ENCODE measurements at places on chromosomes 13 and 19. TPM values are rescaled to one million over a fixed set of nuclear protein-coding genes. Genes with fewer than 3 reads are reported as not detected.

DNA sequence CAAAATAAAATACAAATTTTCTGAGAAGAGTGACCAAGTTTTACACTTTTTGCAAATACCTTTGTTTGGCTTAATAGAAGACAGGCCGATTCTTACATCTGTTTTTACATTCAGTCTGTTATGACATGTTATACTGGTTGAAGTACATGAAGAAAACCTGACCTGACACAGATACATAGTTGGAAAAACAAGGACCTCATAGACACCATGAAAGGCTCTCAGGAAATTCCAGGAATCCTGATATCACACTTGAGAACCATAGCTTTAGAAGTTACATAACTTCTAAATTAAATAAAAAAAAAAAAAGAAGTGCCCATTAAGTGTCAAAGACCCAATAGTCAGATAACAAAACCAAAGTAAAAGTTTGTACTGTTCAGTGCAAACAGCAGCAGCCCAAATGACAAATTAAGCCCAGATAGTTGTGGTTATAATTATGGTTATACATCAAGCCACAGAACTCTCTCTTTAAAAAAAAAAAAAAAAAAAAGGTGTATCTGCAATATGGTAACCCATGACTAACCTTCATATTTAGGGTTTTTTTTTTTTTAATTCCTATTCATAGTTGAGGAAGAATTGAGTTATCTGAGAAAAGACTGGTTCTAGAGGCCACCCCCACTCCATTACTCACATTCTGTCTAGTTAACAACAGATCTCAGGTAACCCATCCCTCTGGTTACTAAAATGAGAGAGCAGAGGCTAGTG lies 19.8 kb downstream of the RBM26 start:
- H3K4me1 ChIP-seq: no peaks in the 10 kb centered on the region
- no peak overlapping the region for H3K4me3 ChIP-seq
- DNase-seq: peak; percentile 62

DNA sequence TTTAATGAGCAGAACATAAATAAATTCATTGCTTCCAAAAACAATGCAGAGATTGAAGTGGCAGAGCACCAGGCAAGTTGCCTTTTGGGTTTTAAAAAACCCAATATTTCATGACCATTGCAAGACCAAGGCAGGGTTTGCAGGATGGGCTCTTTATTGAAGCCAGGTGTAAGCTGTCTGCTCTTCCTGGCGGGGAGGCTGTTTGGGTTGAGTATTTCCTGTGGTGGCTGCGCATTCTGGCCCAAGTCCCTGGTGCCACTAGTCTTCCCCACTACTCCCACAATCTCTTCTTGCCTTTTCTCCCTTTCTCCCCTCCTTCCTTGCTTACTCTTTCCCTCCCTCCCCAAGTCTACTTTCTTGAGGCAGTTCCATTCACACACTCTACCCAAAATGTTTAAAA lies 116.4 kb downstream of the AKAP11 start:
- no peak overlapping the region for H3K4me3 ChIP-seq
- no peak for DNase-seq
- H3K36me3 ChIP-seq: no peaks in the 10 kb centered on the region
- H3K4me1 ChIP-seq: no peaks in the 10 kb centered on the region
- H3K27me3 ChIP-seq: no peaks in the 10 kb centered on the region

- H3K4me1 ChIP-seq: no peaks in the 10 kb centered on the region
- no peaks in the 10 kb centered on the region for H3K36me3 ChIP-seq
- H3K4me3 ChIP-seq: no peak overlapping the region
- no peak for DNase-seq
- H3K27ac ChIP-seq: no peak overlapping the region
- peaks cover 3% of the 10 kb centered on the region for H3K27me3 ChIP-seq
Measured at GRCh38 chr19:50465986-50466705, 10.2 kb upstream of the EMC10 start.

DNA sequence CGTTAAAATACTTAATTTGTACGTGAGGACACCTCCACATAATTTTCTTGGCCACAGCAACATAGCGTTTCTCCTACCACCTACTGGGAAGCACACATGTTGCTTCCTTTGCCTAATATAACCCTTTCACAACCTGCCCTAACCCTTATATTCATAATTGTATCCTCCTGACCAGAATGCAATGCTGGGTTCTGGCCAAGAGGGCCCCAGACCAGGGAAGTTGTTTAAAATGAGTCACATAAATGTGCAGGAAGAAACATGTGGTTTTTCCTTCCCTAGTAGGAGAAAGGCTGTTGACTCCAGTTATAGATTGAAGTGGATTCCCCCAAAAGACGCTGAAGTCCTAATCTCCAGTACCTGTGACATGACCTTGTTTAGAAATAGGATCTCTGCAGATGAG lies 187.3 kb downstream of the NUFIP1 start:
- DNase-seq: peak; percentile 82
- no peak overlapping the region for H3K4me3 ChIP-seq
- peak overlapping the region; percentile 7 for H3K27ac ChIP-seq
- peaks cover 4% of the 10 kb centered on the region for H3K4me1 ChIP-seq
- H3K36me3 ChIP-seq: no peaks in the 10 kb centered on the region

DNA sequence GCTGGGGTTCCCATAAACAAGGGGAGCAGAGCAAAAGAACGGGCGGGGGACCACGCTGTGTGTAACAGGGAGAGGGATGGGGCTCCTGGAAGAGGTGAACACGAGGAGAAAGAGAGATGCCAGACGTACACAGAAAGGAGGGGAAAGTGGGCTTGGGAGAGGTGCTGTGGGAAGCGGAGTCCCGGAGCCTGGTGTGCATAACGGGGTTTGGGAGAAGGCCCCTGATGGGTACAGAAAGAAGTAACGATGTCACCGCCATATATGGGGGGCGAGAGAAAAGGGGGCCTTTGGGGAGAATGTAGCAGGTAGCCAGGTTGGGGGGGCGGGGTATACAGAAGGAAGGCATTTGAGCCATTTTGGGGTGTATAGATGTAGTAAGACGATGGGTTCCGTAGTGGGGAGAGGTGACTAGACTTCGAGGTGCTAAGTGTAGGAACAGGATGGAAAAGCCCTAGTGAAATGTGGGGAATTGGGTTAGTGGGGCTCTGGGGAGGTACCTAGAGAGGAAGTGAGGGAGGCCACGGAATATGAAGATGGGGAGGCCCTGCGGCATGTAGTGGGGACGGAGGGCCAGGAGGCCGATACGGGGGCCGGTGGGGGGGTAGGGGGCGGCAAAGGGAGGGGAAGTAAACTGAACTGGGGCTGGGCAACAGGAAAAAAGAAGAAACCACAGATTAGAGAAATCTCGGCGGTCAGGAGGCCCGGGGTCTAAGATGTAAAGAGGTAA lies 787 bp downstream of the ZNF580 start:
- DNase-seq: peak; percentile 42
- H3K36me3 ChIP-seq: peaks cover 17% of the 10 kb centered on the region
- peaks cover 16% of the 10 kb centered on the region for H3K4me1 ChIP-seq
- H3K27ac ChIP-seq: peak overlapping the region; percentile 64

DNA sequence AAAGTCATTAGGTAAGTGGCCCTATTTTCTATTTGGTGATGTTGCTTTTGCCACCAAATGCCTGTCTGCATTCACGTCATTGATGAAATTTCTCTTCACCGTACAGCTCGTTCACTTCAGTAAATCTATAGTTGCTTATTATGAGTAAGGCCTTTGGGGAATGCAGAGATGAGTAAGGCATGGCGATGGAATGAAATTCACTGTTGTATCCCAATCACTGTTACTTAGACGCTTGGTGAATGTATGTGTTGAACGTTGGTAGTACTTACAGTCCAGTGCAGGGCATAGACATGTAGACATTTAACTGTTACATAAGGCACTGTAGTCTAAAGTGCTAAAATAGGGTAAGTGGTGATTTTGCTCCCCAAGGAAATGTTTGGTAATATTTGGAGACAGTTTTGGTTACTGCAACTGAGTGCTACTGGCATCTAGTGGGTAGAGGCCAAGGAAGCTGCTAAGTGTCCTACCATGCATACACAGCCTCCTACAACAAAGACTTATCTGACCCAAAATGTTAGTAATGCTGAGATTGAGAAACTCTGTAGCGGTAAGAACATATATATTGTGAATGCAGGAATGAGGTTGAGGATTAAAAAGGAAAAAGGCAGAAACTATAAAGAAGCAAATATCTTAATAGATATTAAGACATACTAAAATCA lies 5.8 kb downstream of the AKAP11 start:
- no peak overlapping the region for H3K27ac ChIP-seq
- DNase-seq: peak; percentile 35
- peaks cover 2% of the 10 kb centered on the region for H3K4me1 ChIP-seq
- no peaks in the 10 kb centered on the region for H3K27me3 ChIP-seq
- H3K4me3 ChIP-seq: no peak overlapping the region

DNA sequence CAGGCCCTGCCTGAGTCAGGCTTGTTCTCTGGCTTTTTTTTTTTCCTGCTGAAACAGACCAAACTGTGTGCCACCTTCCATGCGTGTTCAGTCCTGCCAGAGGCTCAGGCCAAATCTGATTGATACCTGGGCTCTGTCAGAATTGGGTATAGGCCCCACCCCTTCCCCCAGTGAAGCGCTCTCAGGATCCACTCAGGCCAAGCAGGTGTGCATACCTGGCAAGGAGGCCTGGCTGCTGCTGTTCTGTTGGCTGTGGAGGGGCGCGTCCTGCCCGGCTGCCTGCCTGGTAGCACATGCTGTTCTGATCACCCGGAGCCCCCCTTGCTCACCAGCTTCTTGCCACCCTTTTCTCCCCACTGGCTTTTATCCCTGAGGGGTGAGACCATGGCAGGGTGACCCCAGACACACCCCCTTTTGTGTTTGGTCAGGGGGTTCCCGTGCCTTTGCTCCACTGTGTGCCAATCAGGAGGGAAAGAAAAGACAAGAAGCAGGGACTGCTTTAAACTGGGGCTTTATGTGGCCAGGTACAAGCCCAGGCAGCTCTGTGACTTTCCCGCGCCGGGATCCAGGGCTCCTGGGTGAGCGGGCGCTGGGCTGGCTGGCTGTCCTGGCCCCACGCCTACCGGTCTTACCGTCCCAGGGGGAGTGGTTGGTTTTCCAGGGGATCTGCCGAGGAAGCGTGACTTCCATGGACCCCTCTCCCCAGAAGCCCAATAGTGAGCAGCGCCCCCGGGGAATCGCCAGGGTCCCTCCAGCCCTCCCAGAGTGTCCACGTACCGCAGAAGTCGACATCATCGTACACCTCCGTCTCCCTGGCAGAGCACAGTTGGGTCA lies 12.7 kb downstream of the PRAM1 start:
- no peak overlapping the region for H3K4me3 ChIP-seq
- H3K4me1 ChIP-seq: no peaks in the 10 kb centered on the region
- DNase-seq: no peak
- H3K27ac ChIP-seq: no peak overlapping the region

GRCh38 chr13:36192166-36192565 lies 22.2 kb downstream of the SOHLH2 start:
- H3K4me1 ChIP-seq: no peaks in the 10 kb centered on the region
- no peak overlapping the region for H3K27ac ChIP-seq
- no peaks in the 10 kb centered on the region for H3K36me3 ChIP-seq

Gene C19orf47
- 4.4 TPM for total RNA-seq

Gene TUBB4A
- not detected for total RNA-seq

Gene ZNF43
- total RNA-seq: 3.1 TPM

Gene KIR3DL1
- not detected for total RNA-seq

Gene SPRY2
- total RNA-seq: 13.0 TPM

Gene CYSLTR2
- not detected for total RNA-seq
